Stimulated activated CD4-positive, alpha-beta T cell treated with anti-CD3 and anti-CD28 coated beads, Interleukin-4, amount 100 ng/mL, for 1 hour (primary cell): ENCODE measurements at places on chromosomes 4 and X.

DNA sequence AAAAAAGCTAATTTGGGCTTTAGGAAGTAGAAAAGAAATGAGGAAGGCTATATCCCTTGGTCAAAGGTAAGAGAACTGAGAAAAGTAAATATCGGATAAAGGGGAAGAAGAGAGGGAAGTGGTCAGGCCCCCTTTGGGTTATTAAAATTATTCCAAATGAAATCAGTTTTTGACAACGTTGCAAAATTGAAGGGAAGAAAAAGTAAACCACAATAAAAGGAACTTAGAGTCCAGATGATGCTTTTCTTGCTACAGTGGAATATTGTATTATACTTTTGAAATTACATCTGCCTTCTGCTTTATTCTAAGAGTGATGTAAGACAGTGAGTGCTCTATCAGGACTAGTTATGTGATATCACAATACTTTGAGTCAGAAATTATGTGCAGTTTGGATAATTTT is 59.4 kb upstream of the RBPJ start:
- no peak for DNase-seq

GRCh38 chrX:40107291-40108161 is 9.8 kb upstream of the BCOR start:
- peak; percentile 26 for DNase-seq

- no peak for DNase-seq
These were observed 525.4 kb upstream of the HS3ST1 start for GRCh38 chr4:11954093-11954492.

DNA sequence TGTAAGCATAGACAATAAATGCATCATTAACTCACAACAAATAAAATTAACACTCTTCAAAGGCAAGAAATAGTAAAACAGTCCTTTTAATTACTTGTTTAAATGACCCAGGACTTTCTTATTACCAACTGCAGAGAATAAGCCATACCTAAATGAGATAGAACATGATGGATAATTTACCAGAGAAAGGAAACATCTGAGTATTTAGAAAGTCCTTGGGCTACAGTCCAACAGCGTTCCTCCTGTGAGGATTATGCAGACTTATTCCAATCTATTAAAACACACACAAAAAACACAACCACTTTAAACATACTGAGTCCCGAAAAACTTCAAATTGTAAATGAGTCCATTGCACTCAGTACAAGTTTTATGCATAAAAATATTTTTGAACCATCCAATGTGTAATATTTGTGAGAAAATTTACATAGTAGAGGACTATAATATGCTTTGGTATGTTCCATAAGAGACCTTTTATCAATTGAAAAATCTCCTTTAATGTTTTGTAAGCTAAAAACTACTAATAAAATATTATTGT is 129.2 kb downstream of the NR3C2 start:
- no peak for DNase-seq

DNA sequence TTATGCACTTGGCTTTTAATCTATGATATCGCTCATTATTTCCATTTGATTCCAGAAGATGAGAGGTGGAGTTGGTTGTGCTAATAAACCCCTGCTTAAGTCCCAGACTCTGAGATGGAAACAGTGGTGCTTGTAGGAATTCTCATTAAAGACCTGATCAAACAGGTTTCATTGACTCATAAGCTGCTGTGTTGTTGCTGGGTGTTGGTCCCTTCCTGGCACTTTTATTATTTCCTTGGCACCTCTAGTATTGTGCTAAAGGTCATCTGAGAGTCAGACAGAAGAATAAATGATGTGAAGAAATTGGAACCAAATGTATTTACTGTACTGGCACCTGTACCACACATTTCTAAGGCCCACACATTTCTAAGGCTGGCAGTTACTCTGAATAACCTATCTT is 544.7 kb upstream of the NR3C2 start:
- no peak for DNase-seq

- no peak for DNase-seq
These were observed 163.8 kb upstream of the HDX start for GRCh38 chrX:84666086-84666485.

GRCh38 chr4:76969495-76969894 is 19.9 kb downstream of the SEPTIN11 start:
- no peak for DNase-seq

GRCh38 chr4:129852434-129852833 is 756.5 kb downstream of the C4orf33 start:
- DNase-seq = no peak

DNA sequence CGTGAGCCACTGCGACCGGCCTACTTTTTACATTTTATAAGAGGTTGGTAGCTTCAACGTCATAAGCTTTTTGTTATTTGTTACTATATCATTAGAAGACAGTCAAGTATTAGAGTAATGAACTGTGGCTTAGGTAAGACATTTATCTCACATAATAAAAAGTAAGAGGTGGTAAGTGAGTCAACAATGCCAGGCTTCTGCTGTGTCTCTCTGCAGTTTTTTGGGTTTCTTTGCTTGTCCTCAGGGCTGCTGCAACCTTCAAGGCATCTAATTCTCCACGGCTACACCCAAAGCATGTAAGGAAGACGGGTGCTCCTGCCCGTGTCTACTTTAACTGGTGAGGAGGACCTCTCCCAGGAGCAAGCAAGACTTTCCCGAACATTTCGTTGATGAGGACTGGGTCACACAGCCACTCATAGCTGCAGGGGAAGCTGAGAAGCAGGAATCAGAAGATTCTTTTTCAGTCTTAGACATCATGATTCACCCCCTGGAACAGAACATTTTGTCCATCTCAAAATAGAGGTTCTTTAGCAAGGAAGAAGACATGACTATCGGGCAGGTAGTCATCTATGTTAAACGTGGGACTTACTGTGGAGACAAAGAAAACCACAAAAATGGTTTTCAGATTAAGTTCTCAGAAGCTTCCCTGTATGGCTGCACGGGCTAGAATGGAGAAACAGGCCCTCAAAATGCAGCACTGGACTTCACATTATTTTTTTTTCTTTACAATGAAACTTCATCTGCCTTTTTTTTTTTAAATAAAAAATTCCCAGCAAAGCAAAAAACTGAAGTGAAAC is 13.0 kb upstream of the RHOH start:
- DNase-seq = no peak

DNA sequence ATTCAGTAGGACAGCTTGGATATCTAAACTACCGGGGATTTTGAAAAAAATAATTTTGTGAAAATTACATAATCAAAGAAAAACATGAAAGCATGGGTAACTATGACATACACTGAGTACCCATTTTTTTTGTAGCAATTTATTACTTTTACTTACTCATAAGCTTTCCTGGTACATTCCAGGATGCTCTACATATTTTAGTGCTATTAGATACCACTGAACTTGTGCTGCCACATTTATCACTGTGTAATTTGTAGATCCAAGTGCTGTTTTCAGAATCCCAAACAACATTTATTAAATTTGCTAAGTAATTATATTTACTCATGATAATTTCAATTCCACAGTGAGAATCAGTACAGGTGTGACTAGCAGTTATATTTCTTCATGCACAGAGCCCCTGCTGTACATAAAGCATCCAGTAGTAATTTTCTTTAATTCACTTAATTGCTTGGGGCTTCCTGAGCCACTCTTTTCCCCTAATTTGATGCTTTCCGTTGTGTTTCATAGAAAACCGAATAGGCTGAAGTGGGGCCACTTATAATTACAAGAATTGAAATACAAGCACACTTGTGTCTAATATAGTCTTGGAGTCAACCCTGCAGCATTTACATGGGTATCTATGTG is 2254.4 kb downstream of the ARAP2 start:
- no peak for DNase-seq

- no peak for DNase-seq
These were observed 57.7 kb downstream of the PRPS1 start for GRCh38 chrX:107686026-107686425.

GRCh38 chrX:46912098-46912602 is at the start of gene JADE3:
Gene JADE3, plus strand, starts transcription at chrX:46912421. Its CDS starts 72,474 bp downstream, at chrX:46984895.
- peak; percentile 25 for DNase-seq

- no peak for DNase-seq
These were observed 3.1 kb downstream of the ZGRF1 start for GRCh38 chr4:112633477-112634235.

- no peak for DNase-seq
These were observed 19.1 kb upstream of the ARX start for GRCh38 chrX:25034889-25035288.

- no peak for DNase-seq
These were observed 1.7 kb upstream of the CXCR3 start for GRCh38 chrX:71619986-71620385.

GRCh38 chr4:74408639-74409038 is 36.3 kb upstream of the AREG start:
- DNase-seq = no peak

- peak; percentile 10 for DNase-seq
These were observed 763 bp downstream of the CASK start for GRCh38 chrX:41922431-41923151.

GRCh38 chrX:134990801-134991481 is at the start of gene SMIM10:
Gene SMIM10, plus strand, starts transcription at chrX:134990991. Its CDS starts 105 bp downstream, at chrX:134991096.
- DNase-seq = peak; percentile 13

DNA sequence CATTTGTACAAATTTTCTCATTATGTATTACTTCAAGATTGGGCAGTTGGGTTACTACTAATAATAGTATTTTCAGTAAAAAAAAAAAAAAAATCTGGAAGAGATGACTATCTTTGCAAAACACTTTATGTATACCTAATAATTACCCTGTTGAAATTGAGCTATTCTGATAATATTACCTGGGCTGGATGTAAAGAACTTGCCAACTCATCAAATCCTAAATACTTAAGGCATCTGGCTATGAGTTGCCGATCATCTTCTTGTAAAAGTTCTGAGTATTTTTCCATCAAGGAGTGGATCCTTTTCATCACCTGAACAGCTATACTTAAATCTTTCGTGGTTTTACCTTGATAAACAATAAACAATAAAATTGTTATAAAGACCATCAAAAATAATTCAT is 42.7 kb downstream of the DDX60 start:
- no peak for DNase-seq

DNA sequence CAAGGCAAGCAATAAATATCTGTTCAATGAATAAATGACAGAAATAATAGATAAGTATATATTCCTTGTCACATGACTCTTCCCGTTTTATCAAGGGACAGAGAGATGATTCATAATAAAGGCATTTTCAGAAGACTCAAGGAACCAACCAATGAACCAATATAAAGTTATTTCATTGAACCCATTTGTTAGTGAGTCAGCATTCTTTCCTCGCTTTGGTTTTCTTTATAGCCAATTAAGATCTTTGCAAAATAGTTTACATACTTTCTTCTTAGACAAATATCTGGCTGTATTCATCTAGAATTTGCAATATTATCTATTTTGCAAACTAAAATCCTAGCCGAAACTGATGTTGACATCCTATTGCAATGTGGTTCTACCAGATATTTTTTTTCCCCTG is 269.4 kb downstream of the IL15 start:
- no peak for DNase-seq

DNA sequence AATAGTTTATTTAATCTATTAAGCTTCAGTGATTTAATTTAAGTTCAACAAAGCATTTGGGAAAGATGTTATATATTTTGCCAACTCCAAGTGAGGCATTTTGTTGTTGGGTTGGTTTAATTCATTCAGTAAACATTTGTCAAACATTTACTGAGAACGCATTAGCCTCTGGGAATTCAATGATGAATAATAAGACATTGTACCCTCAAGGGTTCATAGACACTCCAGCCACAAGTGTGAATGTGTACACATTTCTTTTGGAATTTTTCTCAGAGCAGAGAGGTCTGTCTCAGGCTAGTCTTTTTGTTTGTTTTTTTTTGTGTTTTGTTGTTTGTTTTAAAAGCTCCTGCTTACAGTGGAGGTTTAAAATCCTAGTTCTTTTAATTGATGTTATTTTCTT is 203.9 kb downstream of the SOWAHB start:
- no peak for DNase-seq

GRCh38 chr4:24630937-24631336 is 46.6 kb upstream of the DHX15 start:
- DNase-seq = no peak

DNA sequence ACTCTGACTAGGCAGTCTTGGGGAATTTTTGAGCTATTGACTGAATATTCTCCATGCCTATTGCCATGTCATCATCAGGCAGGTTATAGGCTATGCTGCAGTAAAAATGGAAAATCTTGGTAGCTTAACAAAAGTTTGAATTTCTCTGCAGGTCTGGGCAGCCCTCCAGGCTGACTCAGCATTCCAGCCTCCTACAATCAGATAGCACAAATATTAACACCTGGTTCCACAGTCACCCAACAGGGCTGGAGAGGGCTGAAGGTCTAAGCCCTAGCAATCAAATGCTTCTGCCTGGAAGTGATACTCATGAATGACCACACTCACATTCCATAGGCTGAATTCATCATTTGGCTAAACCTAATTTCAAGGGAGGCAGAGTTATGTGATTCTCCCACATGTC is 9.6 kb upstream of the PPP3CA start:
- DNase-seq = no peak

GRCh38 chr4:124526769-124527168 is 185.8 kb downstream of the ANKRD50 start:
- no peak for DNase-seq
